Activated naive CD4-positive, alpha-beta T cell treated with anti-CD3 and anti-CD28 coated beads, Interleukin-2, amount 50 U/mL, for 72 hours (primary cell): ENCODE measurements at places on chromosomes 2 and 18. TPM values are rescaled to one million over a fixed set of nuclear protein-coding genes. Genes with fewer than 3 reads are reported as not detected.

RNF125 gene
- total RNA-seq, result 12.0 TPM

POTEJ gene
- not detected for total RNA-seq

FTCDNL1 gene
- total RNA-seq, result 3.9 TPM

APCDD1 gene
- total RNA-seq, result not detected

CASP10 gene
- total RNA-seq, result 25.1 TPM
